ENCODE measurements at places on chromosomes 2 and 18. TPM values are rescaled to one million over a fixed set of nuclear protein-coding genes. Genes with fewer than 3 reads are reported as not detected.

The CRYGD gene
- total RNA-seq, result not detected

The LRRC30 gene
- total RNA-seq, result not detected

The CDH7 gene
- 1.0 TPM for total RNA-seq

The CDK15 gene
- total RNA-seq, result 1.2 TPM

The GKN2 gene
- not detected for total RNA-seq

The CAPN13 gene
- 2.0 TPM for total RNA-seq

The EFR3B gene
- total RNA-seq, result 1.6 TPM

The NT5C1B gene
- total RNA-seq, result 4.8 TPM

The MLPH gene
- 371 TPM for total RNA-seq

The UPP2 gene
- not detected for total RNA-seq

The ATIC gene
- 23.7 TPM for total RNA-seq

The ST8SIA3 gene
- total RNA-seq, result not detected

The KCNIP3 gene
- 63.8 TPM for total RNA-seq

The MAL gene
- 8.0 TPM for total RNA-seq

The CFC1 gene
- 6.6 TPM for total RNA-seq

The TMEM247 gene
- not detected for total RNA-seq

The FABP1 gene
- total RNA-seq, result not detected

The TP53I3 gene
- total RNA-seq, result 26.2 TPM

DNA sequence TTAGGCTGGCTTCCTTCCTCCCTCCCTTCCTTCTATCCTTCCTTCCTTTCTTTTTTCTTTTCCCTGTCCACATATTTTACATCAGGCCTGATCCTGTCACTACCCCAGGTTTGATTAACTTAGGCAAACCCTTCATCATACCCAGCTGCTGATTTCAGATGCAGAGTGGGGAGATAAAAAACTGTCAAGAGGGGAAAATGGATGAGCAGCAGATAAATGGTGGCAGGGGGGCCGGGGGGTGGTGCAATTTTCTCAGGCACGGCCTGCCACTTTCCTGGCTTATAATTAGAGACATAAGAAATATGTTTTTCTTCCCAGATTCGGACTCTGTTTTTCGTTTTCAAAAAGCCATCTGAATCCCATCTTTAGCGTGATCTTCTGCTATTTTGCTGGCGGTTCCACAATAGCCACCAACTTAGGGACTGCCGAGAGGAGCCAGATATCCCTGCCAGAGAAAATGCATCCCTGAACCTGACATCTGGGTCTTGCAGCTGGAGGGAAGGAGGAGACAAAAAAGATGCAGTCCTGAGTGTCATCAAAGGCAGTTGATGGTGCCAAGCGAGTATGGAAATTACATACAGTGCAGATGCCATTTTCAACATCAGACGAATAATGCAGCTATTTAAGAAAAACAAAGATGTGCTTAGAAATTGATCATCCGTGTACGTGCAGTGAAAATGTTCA is 49.9 kb downstream of the CXCR4 start:
- no peak for DNase-seq

- DNase-seq, result no peak
Observed at GRCh38 chr2:175036582-175037018, 31.4 kb upstream of the CHN1 start.

GRCh38 chr2:45014016-45014702 is 4.9 kb upstream of the SIX2 start:
- no peak for DNase-seq

- DNase-seq, result no peak
Observed at GRCh38 chr2:112032224-112032586, 22.9 kb upstream of the TMEM87B start.

GRCh38 chr2:107064750-107065149 is 178.8 kb upstream of the ST6GAL2 start:
- DNase-seq, result no peak

- DNase-seq, result no peak
Observed at GRCh38 chr18:34738175-34738894, 28.2 kb downstream of the DTNA start.

DNA sequence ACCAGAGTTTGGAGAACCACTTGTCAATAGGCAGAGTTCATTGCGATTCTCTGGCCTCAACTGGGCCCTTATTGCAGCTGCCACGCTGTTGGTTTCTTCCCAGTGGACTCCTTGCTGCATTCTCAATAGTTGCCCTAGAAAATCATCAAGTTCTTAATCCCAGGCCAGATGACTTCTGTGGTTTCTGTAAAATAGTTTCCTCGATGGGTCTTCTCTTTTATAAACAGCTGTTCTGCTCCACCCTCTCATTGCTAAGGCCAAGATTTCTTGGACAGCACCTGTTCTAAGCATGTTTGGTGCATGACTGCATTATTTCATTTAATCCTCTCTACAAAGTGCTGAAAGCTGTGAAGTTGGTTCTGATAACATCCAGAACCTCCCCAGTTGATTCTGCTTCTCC is 131.0 kb downstream of the BCL2L11 start:
- DNase-seq, result no peak

- DNase-seq, result no peak
Observed at GRCh38 chr2:187581125-187581896, 27.1 kb upstream of the TFPI start.

DNA sequence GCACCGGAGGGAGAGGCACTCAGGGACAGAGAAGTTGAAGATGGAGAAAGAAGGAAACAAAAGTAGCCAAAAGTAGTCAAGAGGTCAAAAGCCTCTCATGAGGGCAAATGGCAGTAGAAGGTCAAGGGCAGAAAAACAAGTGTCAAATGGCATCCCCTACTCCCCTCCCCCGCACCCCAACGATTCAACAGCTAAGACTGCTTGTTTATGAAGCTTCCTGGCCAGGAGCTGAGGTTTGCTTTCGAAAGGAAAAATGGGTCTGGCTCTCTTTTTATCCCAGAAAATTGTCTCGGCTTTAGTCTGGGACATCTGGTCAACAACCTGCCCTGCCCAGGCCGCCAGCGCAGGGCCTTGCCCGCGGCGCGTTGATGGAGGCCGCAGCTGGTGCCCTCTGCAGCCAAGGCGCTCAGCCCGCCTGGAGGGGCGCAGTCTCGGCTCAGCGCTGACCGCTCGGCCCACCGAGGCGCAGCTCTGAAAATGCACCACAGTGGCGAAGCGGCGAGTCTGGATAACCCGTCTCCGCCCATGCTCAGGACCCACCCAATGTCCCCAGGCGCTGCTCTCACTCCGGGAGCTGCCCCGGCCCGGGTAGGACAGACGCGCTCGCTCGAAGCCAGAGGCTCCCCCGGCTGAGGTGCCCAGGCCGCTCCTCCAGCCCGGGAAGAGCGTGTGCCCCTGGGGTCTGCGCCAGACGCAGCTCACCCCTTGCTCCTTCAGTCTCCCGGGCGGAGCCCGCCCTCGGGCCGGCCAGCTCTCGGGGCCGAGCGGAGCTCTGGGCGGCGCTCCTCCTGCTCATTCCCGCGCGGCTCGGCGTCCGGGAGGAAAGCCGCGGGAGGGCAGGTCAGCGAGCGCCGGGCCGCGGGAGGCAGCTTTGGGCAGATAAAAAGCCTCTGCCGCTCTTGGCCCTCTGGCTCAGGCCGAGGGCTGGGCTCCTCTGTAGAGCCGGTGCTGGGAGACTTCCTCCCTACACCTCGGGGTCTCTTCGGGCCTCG is 1.8 kb upstream of the TBR1 start:
- no peak for DNase-seq

- DNase-seq, result no peak
Observed at GRCh38 chr18:36424741-36425142, 127.2 kb downstream of the FHOD3 start.

GRCh38 chr2:174599310-174599921 is 1.8 kb upstream of the WIPF1 start:
- DNase-seq, result no peak

- peak; percentile 18 for DNase-seq
Observed at GRCh38 chr2:176484838-176485237, 215.6 kb downstream of the MTX2 start.

- no peak for DNase-seq
Observed at GRCh38 chr2:241949736-241950412, 80.3 kb downstream of the RTP5 start.

DNA sequence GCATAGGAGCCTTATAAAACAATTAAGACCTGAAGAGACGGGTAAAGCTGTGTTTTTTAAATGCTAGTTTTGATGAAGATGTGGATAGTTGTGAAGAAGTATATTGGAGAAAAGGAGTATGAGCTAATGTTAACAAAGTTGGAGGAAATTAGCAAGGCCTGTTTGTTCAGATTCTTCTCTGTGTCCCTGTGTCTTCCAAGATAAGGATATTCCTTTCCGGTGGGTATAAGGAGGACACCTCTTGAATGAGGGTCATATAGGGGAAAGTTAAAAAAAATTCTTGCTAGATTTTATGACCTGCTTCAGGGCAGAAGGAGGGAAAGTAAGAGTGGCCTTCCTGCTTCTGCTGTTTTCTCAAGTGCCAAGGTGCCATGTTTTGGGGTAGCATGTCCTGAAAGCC is 59.0 kb downstream of the CCDC68 start:
- no peak for DNase-seq

GRCh38 chr2:112166806-112167499 is 28.8 kb downstream of the FBLN7 start:
- DNase-seq, result no peak

- no peak for DNase-seq
Observed at GRCh38 chr18:75108579-75109318, 100.2 kb downstream of the PTGR3 start.

DNA sequence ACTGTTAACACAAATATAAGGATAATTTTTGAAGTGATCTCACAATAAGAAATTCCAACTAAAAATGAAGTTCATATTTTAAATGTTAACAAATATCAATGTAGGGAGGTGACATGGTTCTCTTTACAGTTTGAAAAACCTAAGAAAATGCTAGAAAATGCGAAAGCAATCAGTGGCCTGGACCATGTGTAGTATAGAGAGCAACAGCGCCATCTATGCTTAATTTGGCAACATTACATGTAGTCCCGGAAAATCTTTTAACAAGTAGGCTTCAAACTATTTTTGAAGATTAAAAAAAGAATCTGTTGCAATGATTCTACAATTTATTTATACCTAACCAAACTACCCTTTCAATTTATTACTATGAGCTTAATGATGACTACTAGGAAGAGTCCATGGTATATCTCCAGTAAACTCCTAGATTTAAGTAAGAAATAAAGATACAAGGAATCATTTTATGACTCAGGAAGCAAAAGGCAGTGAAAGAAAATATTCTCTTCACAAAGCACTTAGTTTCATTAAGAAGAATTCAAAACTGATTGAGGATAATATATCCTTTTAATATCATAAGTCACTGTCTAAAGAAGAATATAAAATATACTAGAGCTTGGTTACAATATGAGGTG is 33.3 kb downstream of the NDUFA10 start:
- peak; percentile 36 for DNase-seq

DNA sequence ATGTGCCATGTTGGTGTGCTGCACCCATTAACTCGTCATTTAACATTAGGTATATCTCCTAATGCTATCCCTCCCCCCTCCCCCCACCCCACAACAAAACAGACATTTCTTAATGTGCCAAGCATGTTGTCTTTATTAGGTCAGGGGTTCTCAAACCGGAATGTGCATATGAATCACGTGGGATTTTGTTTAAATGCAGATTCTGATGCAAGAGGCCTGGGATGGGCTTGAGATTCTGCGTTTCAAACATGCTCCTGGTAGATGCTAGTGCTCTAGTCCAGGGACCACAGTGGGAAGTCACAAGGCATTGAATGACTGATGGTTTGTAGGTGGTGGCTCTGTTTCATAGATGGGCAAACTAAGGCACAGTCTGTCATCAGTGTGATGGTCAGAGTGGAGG is 184.7 kb downstream of the SMAD7 start:
- DNase-seq, result no peak

- DNase-seq, result peak; percentile 80
Observed at GRCh38 chr18:58269931-58270330, 225.9 kb downstream of the NEDD4L start.

GRCh38 chr18:26510337-26510736 is 38.0 kb downstream of the KCTD1 start:
- DNase-seq, result no peak

DNA sequence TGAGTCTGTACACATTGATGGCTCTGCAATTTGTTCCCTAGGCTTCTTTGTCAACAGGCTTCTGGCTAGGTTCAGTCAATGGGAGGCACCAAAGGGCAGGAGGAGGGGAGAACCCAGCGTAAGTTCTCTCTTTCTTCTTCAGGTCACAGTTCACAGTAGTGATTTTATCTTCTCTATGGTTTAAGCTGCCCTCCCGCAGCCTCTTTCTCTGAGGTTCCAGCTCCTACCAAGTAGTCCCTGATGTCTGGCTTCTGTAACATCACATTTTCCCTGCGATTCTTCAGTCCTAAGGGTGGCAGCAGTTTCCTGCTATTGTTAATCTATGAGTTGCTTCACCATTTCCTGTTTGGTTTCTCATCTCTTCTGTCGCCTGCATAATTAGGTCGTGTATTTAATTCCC is 107.4 kb downstream of the CPO start:
- DNase-seq, result no peak

- no peak for DNase-seq
Observed at GRCh38 chr2:185472574-185472973, 266.0 kb upstream of the FSIP2 start.

GRCh38 chr18:7094427-7094826 is 23.2 kb downstream of the LAMA1 start:
- no peak for DNase-seq

DNA sequence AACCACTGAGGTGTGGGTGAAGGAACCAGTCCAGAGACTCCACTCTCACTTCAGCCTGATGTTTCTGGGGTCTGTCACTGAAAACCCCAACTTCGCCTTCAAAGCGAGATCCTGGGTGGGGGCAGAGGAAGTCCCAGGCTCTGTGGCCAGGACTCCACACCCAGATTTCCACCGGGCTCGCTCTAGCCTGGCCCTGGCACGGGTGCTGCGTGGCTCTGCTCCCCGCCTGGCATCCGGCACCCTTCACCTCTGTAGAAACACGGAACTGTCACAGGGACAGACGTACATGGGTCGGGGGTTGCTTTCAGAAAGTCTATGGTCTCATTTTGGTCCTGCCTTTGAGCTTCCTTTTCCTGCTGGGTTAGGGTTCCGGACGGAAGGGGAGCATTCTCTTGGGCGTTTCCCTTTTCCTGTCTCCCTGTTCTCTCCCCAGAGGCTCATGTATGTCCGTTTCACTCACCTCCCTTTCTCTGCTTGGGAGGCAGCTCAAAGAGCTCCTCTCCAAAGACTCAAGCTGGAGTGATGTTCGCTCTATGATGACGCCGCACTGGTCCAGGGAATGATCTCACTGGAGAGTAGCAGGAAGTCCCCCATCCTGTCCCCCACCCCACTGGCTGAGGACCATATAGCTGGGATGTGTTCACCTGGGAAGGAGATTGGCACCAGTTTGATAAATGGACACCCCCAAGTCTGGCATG is 41.5 kb downstream of the ODC1 start:
- DNase-seq, result no peak
